COLO829 (cell line): ENCODE measurements at places on chromosomes 12 and 14.

DNA sequence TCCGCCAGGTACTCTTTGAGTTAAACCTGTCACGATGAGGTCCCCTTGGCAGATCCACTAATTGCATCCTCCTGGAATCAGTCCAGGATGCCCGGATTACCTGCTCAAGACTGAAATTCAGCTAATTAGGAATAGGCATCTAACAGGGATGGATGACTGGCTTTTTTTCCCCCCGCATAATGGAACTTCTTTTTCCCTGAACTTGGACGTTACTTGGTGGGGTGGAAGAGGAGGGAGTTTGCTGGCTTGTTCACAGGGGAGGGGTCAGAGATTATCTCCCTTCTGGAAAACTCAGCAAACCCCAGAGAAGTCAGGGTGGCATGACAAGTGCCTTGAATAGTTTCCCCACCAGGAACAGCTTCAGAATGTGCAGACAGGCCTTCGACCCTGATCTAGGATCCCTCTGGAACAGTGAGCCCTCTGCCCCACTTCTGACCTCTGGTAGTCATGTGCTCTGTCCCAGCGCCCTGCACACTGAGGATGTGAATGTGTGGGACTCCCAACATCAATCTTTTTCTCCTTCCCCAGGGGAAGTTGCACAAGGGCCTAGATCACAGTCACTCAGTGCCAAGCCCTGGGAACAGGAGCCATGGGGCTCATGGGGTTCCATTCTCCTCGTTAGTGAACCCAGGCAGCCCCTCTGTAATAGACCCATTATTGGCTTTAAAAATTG is 142.5 kb downstream of the SMOC1 start:
- no peak for DNase-seq

GRCh38 chr12:106296179-106296877 is 6.2 kb upstream of the TCP11L2 start:
- DNase-seq = no peak

DNA sequence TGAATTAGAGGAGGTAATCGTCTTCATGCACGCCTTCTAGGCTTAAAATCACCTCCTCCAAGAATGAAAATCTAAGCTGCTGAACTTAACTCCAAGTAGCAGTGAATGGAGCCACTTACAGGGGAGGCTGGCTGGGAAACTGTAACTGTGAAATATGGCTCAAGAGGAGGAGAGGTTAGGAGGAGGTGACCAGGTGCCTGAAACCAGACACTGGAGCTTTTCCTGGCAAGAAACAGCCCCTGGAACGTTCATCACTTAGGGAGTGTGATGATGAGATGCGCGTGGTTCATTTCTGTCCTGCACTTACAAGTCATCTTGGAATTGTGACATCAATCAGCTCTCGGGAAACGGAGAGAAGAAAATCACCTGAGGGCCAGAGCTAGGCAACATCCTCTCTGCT is 62.3 kb upstream of the TMEM132C start:
- DNase-seq = no peak

DNA sequence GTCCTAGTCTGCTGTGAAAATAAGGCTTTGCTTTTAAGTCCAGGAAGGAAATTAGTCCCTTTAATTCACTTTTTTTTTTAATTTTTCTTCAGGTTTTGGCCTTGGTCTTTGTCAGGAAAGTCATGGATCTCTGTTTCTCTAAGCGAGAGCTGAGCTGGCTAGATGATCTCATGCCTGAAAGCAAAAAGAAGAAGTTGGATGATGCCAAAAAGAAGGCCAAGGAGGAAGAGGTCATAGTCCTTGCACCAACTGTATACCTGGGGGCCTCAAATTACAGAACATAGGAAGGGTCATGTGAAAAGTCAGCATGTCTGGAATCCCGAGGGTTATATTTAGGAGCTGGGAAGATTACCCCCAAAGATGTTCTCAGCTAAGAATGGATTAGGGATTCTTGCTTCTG is 72.3 kb downstream of the SLC4A8 start:
- DNase-seq = no peak

DNA sequence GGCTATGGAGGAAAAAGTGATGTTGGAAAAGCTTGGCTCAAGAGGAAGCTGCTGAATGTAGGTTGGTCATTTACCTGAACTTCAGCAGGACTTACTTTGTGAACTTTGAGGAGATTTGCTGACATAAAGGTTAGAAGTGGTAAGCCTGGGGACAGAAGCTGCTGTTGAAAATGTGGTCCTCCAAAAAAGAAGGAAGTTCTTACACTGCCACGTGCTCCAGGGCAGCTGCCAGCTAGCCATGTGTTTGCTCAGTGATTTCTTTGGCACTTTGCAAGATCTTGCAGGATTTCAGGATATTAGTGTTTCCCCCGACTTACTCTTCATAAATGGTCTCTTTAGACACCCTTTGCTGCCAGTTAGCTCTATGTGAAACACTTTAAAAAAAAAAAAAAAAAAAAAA is 14.8 kb upstream of the DYRK2 start:
- DNase-seq = no peak

- DNase-seq = no peak
Measured at GRCh38 chr12:102756530-102756929, 160.5 kb downstream of the PAH start.

- DNase-seq = no peak
Measured at GRCh38 chr14:56195223-56195622, 77.0 kb downstream of the PELI2 start.

- DNase-seq = no peak
Measured at GRCh38 chr12:59736359-59736758, 140.5 kb downstream of the SLC16A7 start.

DNA sequence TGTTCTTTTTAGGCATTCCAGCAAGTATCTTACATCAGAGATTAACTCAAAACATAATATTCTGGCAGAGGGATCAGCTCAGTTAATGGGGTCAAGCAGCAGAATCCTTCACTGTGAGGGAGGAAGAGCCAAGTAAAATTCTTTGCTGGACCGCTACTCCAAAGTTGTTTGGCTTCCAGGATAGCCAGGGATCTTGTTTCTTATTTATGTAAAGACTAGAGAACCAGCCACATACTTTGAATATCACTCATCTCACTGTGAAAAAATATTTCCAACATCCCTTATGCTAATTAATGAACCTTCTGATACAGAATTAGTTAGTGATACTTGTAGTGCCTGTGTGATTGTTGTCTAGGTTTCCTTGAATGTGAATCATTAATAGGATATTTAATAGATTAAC is 94.2 kb downstream of the PLEKHA5 start:
- DNase-seq = no peak

GRCh38 chr14:45156067-45156466 is 20.3 kb downstream of the FANCM start:
- no peak for DNase-seq

DNA sequence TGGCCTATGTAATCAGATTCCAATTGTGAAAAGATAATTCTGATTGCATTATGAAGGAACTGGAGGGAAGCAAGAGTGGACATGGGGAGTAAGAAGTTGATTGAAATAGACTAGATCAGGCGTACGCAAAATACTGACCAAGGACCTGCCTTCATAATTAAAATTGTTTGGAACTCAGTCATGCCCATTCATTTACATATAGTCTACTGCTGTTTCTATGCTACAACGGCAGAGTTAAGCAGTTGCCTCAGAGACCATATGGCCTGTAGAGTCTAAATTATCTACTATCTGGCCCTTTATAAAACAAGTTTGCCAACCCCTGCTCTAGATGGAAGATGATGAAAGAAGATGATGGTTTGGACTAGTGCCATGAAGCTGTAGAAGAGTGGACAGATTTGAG is 170.0 kb upstream of the ARID2 start:
- DNase-seq = no peak

DNA sequence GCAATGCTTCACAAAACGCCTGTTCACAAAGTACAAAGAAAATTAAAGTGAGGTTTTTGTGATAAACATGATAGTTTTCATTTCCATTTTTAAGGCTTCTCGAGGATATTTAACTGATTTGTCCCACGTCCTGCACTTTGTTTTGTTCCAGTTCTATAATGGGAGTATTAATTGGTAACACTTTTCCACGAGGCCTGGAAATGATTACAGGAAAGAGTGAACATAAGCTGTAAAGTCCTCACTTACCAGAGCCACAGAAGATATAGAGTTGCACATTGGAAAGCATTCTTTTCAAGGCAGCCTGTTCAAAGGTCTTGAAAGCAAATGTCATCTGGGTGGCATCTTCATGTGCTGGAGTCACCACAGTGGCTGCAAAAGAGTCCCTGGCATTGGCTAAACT is 1236.6 kb downstream of the BCL11B start:
- no peak for DNase-seq

DNA sequence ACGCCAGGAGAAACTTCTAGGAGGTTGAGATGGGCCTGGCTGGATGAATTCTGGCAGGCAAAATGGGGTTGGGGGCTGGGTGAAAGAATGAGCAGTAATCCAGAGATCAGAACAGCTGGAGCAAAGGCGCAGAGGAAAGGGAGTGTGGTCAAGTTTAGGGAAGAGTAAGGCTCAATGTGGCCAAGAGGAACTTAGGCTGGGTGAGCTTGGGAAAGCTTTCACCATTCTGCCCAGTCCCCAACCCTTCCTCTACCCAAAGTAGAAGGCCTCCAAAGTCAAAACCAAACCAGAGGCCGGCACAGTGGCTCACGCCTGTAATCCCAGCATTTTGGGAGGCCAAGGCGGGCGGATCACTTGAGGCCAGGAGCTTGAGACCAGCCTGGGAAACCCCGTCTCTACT is 10.2 kb upstream of the RABGGTA start:
- DNase-seq = no peak

GRCh38 chr14:104433401-104434213 is 146.0 kb upstream of the C14orf180 start:
- DNase-seq = no peak

GRCh38 chr14:77180726-77181602 is 634 bp upstream of the TMEM63C start:
- DNase-seq = no peak

DNA sequence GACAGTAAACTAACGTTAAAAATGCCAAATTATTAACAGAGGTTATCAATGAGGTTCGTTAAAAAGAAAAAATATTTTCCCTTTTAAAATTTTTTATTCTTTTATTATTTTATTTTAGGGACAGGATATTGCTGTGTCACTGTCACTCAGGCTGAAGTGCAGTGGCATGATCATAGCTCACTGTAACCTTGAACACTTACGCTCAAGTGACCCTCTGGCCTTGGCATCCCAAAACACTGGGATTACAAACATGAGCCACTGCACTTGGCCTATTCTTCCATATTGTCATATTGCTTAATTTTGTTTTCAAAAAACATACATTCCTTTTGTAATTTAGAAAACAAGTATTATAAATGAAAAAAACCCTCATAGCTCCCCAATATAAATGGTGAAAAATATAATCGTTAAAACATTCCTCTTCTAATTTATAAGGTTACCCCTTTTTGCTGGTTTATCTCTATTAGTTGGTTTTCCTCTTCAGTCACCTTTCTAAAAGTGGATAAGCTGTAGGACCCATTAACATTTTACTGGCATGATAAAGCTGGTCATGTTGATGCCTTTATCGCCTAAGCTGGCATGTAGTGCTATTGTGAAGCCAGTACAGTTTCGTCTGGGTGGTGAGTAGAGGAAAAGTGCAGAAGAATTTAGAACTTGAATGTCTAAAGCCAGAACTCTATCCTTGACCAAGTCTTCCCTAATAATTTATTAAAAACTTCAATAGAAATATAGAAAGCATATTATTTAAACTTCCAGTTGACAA is 27.6 kb downstream of the PDE3A start:
- no peak for DNase-seq

DNA sequence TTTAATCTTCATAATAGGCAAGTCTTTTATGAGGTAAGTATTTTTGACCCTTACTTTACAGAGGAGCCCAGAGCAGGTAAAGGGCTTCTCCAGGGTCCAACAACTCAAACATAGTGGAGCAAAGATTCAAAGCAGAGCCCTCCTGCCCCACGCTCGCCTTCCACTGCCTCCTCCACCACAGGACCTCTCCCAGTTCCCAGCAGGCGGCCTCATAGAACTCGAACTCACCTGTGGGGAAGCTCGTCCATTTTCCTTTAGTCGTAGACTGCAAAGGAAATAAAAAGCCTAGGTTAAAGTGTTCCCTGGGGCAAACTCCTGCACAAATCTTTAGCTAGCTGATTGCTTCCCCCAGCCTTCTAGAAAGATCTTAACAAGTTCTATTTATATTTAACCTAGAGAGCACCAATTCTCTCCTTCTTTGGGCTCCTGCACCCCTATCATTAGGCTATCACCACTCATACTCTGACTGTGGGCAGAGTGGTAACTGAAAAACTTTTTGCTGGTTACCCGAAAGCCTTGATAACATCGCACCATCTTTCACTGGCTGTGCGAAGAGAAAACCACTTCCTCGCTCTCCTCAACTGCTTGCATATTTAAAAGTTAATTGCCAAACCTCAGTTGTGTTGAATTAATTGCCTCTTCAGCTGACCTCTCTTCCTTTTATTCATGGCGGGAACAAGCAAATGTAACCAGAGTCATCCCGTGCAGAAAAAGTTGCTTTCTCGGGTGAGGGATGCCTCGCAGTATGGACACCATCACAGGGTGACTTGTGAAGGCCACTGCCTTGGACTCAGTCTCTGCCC is 299.6 kb downstream of the DPF3 start:
- no peak for DNase-seq

DNA sequence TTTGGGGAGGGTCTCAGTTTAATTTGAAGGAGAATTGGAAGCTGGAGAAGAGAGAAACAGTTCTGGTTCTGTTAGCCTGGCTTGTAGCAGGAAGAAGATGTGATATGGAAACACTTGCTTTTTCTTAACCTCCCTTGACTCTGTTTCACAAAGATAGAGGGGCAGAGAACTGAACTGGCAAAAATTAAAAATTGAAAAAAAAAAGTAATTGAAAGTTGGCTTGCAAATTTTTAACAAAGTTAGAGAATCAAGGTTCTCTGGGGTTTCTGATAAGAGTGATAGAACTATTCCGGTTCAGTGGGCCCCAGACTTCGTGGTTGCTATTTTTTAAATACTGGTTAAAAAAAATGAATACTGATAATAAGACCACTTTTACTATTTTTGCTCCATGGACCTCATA is 2.8 kb downstream of the CRADD start:
- DNase-seq = no peak

DNA sequence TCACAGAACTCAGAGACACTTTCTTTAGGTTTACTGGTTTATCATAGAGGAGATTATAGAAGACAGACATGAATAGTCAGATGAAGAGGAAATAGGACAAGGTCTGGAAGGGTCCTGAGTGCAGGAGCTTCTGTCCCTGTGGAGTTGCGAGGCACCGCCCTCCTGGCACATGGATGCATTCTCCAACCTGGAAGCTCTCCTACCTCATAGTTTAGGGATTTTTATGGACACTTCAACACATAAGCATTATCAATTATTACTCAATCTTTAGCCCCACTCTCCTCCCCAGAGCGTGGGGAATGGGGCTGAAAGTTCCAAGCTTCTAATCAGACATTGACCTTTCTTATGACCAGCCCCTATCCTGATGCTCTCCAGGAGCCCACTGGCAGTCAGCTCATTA is 12.6 kb upstream of the KRT7 start:
- no peak for DNase-seq

DNA sequence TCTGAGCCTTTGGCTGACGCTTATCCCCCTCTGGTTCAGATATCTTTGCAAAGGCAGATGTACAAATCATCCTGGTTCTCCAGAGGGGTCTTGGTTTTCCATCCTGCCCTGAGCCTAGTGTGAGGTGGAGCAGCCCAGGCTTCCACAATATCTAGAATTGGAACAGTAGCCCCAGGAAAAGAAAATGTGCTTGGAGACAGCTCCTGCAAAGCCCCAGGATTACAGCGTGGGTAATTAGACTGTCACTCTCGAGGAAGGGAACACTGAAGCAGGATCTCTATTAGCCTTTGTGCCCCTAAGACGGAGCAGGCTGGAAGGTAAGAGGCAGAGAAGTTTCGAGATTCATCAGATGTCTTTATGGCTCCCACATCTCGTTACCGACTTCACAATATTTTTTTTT is 59.4 kb downstream of the TMEM132C start:
- no peak for DNase-seq

GRCh38 chr12:71157601-71158233 is at the start of gene TSPAN8:
TSS of gene TSPAN8 (minus strand) at chr12:71157999. CDS start at chr12:71157678, 321 bp downstream.
- DNase-seq = no peak
